HFFc6 (cell line): ENCODE measurements at places on chromosomes 11 and 22.
A peak's percentile ranks its signal among the peaks of the same experiment; 100 is the strongest.

DNA sequence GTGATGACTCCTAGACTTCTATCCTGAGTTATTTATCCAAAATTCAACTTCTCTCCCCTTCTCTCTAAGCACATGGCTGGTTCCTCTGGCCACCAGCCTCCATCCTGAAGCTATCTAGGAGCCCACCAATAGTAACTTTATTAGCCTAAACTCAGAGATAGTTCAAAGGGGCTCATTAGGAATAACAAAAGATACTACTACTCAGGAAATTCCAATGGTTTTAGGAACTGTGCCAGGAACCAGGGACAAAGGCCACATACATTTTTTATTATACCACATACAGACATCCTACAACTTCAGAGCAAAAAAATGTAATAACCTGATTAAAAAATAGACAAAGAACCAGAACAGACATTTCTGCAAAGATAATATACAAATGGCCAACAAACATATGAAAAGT, 27.9 kb downstream of the SLC25A17 start:
- DNase-seq = no peak

GRCh38 chr11:29214833-29215232, 802.0 kb downstream of the KCNA4 start:
- peak; percentile 13 for DNase-seq

DNA sequence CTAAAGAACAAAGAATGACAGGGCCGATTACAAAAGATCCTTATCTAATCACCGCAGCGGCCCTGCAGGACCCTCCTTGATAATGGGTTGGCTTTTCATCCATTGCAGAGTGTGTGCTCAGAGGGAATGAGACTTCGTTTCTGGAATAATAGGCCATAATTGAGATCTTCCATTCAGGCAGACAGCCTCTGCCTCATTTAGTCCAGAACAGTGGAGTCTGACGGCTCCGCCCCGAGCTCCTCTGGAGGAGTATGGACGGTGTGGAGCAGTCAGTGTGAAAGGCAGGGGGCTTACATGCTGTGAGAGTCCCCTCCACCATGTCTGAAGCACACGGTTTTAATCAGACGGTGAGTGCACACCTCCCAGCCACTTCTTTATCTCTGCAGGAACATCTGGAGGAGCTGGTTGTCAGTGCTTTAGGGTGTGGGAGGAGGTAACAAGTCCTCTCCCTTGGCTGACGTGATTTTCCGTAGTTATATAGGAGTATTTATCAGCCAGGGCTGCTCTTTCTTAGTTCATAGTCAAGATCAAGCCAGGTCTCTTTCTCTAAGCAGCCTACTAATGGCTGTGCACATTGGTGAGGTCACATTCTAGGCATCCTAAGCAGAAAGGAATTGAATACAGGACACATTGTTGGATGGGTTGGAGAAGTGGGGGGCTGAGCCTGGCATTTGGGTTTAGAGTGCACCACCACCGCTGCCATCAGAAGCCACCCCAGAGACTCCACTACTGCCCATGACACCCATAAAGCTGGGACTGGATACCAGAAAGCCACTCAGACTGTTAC, 1477.9 kb downstream of the TBC1D22A start:
- no peak for DNase-seq

DNA sequence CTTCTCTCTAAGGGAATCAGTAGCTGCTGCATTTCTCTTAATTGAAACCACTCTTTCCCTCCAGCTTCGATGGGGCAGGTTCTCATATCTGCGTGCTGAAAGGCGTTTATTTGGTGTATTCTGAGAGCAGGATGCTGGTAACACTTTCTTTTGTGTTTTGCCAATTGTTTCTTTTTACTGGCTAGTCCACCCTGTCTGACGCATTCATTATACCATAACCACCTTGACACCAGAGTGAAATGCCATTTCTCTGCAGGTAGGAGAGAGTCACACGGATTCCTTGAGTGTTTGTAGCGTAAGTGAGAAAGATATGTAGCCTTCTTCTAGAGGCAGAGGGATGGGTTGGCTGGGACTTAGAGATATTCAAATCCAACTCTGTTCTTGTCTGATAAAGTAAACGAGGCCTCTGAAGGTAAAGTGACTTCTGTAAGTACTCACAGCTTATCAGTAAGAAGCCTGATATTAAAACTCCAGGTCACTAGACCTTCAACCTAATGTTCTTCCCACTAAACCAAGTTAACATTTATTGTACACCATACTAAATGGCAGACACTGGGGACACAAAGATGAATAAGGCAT, 21.4 kb downstream of the CD44 start:
- no peak for DNase-seq

- no peak for DNase-seq
These were observed 185.9 kb upstream of the ZBED5 start for GRCh38 chr11:11043721-11044120.

- DNase-seq = no peak
These were observed 77.8 kb downstream of the UBASH3B start for GRCh38 chr11:122733318-122733717.

DNA sequence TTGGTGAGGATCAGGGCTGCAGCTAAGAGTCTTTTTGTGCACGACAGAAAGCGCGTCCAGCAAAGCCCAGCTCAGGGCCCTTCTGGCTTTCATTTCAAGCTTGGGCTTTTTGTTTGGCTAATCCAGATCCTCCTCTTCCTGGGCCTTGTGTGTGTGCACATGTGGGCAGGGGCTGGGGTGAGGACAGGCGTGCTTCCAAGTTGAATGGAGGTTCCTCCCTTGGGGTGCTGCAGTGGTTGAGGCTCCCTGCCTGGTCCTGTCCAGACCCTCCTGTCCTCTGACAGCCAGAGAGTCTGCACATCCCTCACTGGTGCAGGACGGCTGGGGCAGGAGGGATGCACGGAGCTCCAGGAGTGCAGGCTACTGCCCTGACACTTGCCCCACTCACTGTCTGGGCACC, 62.0 kb upstream of the NECTIN1 start:
- no peak for DNase-seq

DNA sequence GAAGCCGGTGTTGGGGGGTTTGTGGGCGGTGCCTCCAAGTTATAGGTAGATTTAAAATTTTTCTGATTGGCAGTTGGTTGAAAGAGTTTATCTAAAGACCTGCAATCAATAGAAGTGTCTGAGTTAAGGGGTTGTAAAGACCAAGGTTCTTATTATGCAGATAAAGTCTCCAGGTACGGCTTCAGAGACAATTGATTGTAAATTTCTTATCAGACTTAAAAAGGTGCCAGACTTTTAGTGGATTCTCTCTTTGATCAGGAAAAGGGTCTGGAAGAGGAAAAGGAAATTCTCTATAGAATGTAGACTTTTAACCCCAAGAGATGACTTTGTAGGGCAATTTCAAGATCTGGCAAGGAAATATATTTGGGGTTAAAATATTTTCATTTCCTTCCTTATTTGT, 25.2 kb downstream of the CLMP start:
- DNase-seq = no peak

GRCh38 chr11:10751581-10751940, 515 bp downstream of the CTR9 start:
- no peak for DNase-seq

DNA sequence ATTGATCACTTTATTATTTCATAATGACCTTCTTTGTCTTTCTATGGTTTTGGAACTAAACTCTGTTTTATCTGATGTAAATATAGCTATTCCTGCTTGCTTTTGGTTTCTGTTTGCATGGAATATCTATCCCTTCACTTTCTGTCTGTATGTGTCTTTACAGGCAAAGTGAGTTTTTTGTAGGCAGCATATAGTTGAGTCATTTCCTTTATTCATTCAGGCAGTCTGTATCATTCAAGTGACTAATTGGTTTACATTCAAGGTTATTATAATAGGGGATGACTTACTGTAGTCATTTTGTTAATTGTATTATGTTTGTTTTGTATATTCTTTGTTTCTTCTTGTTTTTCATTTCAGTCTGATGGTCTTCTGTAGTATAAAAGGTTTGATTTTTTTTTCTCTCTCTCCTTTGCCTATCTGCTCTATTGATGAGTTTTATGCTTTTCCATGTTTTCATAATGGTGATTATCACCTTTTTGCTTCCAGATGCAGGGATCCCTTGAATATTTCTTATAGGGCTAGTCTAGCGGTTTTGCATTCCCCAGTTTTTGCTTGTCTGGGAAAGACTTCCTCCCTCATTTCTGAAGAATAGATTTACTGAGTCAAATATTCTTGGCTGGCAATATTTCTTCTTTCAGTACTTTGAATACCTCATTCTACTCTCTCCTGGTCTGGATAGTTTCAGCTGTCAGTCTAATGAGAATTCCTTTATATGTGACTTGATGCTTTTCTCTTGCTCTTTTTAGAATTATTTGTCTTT, 50.4 kb downstream of the GDPD4 start:
- peak; percentile 63 for DNase-seq

GRCh38 chr11:86469491-86470388, 95.1 kb downstream of the CCDC81 start:
- no peak for DNase-seq

DNA sequence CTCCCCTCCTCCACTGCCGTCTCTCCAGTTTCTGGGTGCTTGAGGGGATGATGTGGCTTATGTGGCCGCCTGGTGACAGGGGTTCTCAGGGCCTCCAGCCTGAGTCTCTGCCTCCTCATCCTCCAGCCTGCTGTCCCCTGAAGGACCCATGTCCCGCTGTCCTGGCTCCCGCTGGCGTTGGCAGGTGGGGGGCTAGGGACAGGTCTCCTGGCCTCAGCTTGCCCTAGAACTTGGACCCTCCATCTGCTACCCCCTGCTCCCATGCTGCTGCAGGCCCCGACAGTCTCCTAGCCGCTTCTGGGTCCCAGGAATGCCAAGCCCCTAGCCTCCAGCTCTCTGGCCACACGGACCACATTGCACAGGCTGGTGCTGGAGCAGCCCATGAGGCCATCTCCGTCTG, 13.9 kb upstream of the CELSR1 start:
- DNase-seq = no peak

- peak; percentile 75 for DNase-seq
These were observed 5.4 kb upstream of the FTH1 start for GRCh38 chr11:61972672-61973475.

GRCh38 chr11:75029836-75030631, 41.3 kb downstream of the NEU3 start:
- no peak for DNase-seq

GRCh38 chr11:108895579-108896480, 231.0 kb downstream of the DDX10 start:
- peak; percentile 71 for DNase-seq

- no peak for DNase-seq
These were observed 273.7 kb downstream of the DDX10 start for GRCh38 chr11:108938604-108939003.

DNA sequence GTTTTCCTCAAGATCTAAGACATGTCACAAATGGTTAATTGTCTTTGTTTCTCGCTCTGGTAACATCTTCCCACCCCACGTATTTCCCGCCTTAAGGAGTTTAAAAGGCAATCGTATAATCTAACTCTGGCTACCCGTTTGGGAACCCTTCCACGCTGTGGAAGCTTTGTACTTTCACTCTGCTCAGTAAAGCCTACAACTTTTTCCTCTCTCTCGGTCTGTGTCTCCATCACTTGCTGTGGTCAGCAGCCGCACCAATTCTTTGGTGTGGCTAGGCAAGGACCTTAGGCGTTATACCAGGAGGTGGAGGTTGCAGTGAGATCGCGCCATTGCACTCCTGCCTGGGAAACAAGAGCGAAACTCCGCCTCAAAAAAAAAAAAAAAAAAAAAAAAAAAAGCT, 1430.1 kb downstream of the LRRC4C start:
- DNase-seq = no peak

GRCh38 chr22:28442264-28442710, 237.4 kb downstream of the TTC28 start:
- peak; percentile 56 for DNase-seq

- DNase-seq = no peak
These were observed 40.2 kb downstream of the CELF1 start for GRCh38 chr11:47512701-47513100.

DNA sequence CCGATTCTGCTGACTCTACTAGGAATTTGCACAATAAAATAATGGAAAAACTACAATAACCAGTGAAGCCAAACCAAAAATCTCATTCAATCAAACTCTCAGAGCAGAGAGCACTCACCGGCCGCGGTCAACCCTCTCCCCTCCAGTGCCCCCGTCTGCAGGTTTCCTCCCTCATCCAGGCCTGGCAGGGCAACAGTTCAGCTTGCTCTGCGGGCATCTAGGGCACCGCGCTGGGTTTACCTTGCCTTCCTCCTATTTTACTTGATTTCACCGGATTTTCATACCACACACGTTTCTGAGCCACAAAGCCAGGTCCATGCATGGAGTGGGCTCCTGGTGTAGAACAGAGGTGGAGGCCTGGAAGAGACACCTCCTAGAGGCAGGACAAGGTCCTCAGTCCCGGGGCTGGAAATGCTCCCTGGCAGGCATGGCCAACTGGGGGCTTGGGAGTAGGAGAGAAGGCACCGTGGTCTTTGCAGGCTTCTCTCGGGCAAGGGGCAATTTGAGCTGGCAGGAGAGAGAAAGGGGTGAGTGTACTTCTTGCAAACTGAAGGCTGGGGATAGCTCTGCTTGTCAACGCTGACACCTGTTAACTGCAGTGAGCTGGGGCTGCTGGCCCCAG, 938.4 kb downstream of the BRD1 start:
- no peak for DNase-seq

- DNase-seq = peak; percentile 35
These were observed 5.1 kb upstream of the CLPB start for GRCh38 chr11:72439455-72439854.

- no peak for DNase-seq
These were observed 8.9 kb downstream of the PATL1 start for GRCh38 chr11:59659981-59660380.

- DNase-seq = no peak
These were observed 1174.4 kb downstream of the BRD1 start for GRCh38 chr22:48653306-48653705.

DNA sequence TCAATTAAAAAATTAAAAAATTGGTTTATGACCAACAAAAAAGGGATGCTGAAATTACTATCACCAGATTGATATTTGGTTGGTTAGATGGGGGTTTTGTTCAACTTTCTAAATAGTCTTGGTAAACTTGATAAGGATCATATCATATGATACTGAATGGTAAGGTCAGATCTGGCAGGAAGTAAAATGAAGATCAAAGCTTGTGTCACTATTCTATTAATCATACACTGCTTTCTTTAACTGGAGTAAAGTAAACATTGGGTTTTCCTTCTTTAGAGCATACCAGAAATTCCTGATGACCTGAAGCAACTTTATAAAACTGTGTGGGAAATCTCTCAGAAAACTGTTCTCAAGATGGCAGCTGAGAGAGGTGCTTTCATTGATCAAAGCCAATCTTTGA, 40.2 kb downstream of the RRM1 start:
- peak; percentile 74 for DNase-seq
